ENCODE measurements at places on chromosomes 16 and 17. TPM values are rescaled to one million over a fixed set of nuclear protein-coding genes. Genes with fewer than 3 reads are reported as not detected.

Gene BRIP1
- total RNA-seq: 20.7 TPM

Gene CTRL
- total RNA-seq: 0.57 TPM

Gene C1QL1
- not detected for total RNA-seq

Gene HOXB9
- not detected for total RNA-seq

Gene C16orf92
- not detected for total RNA-seq

Gene RRAD
- total RNA-seq: 0.27 TPM

Gene IFI35
- total RNA-seq: 8.5 TPM

Gene TBC1D26
- not detected for total RNA-seq

Gene SOX8
- total RNA-seq: 0.40 TPM

Gene KRT32
- total RNA-seq: not detected

Data from thoracic aorta endothelial cell (primary cell).